ENCODE measurements at places on chromosomes 6 and 20.

GRCh38 chr20:7993703-7994102, 25.9 kb downstream of the TMX4 start:
- no peak for DNase-seq

DNA sequence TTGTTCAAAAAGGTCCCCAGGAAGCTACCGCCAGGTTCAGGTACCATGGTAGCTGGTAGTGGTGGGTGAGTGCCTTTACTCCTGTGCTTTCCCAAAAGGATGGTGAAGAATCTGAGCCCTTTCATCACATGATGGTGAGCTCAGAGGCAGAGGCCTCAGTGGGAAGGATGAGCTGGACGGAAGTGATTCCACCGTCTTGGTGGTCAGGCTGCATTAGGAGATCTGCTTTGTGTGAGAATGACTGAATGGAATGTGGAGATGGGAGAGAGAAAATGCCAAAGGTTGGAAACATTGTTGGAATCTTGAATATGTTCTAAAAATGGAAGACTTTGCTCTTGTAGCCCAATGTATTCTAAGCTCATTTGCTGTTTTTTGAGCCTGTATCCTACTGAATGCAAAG, 108.1 kb upstream of the SCP2D1 start:
- DNase-seq = no peak

DNA sequence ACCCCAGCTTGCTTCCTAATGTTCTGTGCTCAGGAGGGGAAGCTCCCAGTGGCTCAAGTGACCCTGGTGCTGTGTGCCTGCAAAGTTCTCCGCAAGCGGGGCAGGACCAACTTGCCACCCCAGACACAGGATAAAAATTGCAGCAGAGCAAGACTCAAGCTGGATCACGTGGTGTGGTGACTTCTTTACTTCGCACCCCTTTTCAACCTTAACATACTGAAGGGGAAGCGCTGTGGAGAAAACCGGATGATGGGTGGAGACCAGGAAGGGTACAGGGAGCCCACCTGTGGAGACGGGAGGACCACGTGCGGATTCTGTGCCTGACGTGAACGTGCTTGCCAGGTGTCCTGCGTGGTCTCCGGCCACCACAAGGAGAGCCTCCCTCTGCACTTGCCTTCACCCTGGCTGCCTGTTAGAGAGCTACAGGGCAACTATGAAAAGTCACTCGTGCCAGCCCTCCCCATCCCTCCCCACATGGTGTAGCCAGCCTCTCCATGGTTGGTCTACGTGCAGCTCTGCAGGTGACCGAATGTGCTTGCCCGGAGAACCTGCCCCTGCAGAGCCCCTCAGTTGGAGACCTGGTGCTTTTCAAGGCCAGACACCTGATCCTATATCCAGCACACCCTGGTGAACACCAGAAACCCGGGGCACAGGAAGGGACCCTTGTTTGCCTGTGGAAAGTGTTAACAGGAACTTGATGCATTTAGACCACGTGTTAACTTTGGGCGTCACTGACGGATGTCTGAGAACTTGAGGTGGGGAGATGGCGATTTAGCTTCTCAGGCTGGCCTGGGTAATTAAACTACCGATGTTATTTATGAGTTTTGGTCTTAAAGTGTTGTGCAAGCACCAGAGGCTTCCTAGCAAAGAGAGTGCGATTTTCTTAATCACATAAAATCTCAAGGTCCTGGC, 23.9 kb upstream of the DACT2 start:
- DNase-seq = no peak

GRCh38 chr6:105603788-105604586, 201.1 kb upstream of the PREP start:
- no peak for DNase-seq

- DNase-seq = no peak
Measured at GRCh38 chr6:52183131-52183713, 3.0 kb upstream of the IL17A start.

GRCh38 chr20:39574061-39574460, 611.9 kb downstream of the DHX35 start:
- no peak for DNase-seq

GRCh38 chr6:106220485-106220884, 105.1 kb downstream of the ATG5 start:
- DNase-seq = no peak

DNA sequence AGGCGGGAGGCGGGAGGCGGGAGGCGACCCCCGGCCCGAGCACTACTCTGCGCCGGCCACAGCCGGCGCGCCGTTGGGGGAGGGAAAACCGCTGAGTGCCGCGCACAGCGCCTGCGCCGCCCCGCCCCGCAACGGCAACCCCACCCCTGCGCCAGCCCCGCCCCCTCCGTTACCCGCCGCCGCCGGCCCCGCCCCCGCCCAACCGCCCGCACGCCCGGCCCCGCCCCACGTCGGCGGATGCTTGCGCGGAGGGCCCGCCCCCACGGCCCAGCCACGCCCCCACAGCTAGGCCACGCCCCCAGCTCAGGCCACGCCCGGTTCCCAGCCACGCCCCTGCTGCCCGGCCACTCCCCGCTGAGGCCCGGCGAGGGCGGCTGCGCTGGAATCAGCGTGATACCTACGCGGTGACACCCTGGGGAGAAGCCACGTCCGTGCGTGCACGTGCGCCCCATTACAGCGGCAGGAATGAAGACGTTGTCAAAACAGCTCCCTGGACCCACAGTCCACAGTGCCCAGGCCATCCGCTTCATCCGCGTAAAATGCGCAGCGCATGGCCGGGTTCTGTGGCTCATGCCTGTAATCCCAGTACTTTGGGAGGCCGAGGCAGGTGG, at the start of gene TCFL5:
TCFL5 (minus strand) TSS at position 97 of the 611 bp plus-strand sequence. CDS start 152 bp downstream, outside the sequence.
- DNase-seq = peak; percentile 95

DNA sequence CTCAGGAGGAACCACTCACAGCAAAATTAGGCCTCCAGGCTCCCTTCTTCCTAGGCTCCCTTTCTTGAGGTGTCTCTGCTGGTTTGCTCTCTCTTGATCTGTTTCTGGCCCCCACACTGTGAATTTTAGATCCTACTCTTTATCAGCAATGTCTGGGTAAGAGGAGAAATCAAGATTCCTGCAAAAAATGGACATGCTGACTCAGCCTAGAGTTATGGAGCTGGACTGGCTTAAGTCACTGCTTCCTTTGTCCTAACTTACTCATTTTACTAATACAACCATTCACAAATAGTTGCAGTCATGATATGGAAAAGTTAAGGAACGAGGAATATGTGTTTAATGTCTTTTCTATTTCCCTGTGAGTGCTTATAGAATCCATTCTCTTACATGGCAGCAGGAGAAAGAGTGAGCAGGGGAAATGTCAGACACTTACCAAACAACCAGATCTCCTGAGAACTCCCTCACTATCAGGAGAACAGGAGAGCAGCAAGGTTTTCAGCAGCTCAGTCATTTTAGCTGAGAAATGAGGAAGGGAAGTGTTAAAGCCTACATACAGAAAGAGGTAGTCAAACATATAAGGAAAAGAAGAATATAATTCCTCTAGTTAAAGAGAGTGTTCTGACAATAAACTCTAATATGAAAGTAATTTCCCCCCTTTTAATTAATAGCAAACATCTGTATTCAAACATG, 160.8 kb downstream of the PDE7B start:
- no peak for DNase-seq

- no peak for DNase-seq
Measured at GRCh38 chr20:17857639-17858449, 110.8 kb downstream of the SNX5 start.

- no peak for DNase-seq
Measured at GRCh38 chr6:159969921-159970320, 1.0 kb downstream of the IGF2R start.

- DNase-seq = no peak
Measured at GRCh38 chr6:166768761-166769160, 141.7 kb upstream of the RPS6KA2 start.

GRCh38 chr6:159682295-159682694, 10.7 kb downstream of the SOD2 start:
- DNase-seq = no peak

DNA sequence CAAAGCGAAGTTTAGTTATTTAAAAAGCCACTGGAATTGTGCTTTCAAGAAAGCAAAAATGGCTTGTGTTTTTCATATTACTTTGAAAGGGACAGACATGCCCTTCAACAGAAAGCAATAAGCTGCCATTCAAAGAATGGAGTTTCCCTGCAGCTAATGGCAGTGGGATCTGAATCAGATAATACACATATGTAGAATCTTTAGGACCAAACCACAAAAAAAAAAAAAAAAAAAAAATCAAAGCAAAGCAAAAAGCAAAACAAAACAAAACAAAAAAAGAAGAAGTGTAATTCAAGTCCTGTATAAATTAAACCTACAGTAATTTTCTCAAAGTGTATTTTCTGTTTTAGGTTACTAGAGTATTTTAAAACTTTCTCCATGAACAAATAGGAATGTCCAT, 63.6 kb upstream of the ZNF217 start:
- DNase-seq = no peak

DNA sequence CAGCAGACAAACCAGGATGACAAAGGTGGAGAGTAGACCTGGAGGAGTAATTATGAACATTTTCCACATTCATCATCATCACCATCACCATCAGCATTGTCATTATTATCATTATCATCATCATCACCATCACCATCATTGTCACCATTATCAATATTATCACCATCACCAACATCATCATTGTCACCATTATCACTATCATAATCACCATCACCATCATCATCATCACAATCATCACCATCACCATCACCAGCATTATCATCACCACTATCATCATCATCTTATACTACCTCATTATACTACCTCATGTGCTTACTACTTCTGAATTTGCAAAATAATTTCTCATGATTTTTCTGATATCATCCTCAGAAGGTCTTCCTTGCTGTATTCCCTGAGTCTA, 39.3 kb downstream of the FOXA2 start:
- DNase-seq = no peak

GRCh38 chr6:83546636-83547035, 34.3 kb downstream of the PRSS35 start:
- DNase-seq = no peak

DNA sequence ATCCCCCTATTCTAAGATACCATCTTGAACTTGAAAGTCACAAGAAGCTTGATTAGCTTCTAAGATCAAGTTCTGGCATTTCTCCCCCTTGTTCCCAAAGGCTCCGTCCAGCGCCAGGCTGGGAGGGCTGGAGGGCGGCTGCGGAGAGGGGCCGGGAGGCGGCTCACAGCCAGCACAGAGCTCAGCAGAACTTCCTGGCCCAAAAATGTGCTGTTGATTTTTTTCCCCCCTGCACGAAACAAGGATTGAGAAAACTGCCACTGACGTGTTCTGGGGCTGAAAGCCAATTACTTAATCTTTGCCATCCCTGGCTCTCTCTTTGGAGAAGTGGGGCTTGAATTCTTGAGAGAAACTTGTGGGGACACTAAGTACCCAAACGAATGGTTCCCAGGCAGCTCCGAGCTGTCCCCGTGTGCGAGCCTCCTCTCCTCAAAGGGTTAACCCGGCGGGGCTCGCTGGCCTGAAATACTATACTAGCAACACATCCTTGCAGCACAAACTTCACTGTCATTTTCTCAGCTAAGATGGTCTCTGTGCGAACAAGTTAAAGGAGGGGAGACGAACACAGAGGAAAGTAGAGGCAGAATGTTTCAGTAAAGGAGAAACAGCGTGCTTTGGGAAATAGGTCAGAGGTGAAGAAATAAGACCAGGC, 452 bp downstream of the TRAF3IP2 start:
- no peak for DNase-seq

GRCh38 chr20:11329271-11329670, 588.4 kb upstream of the BTBD3 start:
- DNase-seq = no peak

GRCh38 chr6:170505306-170505705, 47.8 kb downstream of the PSMB1 start:
- DNase-seq = no peak

GRCh38 chr20:50336661-50337060, 146.0 kb downstream of the CEBPB start:
- DNase-seq = no peak

DNA sequence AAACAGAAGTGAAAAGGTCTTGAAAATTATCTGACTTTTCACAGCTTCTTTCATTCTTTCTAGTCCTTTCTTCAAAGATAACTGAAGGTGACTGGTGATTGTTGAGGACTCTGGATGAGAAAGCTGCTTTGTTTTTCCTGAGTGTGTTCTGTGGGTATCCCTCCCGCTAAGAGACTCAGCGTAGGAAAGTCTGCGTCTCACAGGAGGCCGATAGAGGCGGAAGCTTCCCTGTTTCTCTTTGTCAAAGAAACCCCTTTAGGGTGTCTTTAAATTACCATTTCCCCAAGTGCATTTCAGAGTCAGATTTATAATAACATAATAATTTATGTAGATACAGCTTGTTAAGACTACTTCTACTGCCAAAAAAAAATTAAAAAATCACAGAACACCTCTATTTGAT, 31.2 kb upstream of the IRF4 start:
- no peak for DNase-seq

DNA sequence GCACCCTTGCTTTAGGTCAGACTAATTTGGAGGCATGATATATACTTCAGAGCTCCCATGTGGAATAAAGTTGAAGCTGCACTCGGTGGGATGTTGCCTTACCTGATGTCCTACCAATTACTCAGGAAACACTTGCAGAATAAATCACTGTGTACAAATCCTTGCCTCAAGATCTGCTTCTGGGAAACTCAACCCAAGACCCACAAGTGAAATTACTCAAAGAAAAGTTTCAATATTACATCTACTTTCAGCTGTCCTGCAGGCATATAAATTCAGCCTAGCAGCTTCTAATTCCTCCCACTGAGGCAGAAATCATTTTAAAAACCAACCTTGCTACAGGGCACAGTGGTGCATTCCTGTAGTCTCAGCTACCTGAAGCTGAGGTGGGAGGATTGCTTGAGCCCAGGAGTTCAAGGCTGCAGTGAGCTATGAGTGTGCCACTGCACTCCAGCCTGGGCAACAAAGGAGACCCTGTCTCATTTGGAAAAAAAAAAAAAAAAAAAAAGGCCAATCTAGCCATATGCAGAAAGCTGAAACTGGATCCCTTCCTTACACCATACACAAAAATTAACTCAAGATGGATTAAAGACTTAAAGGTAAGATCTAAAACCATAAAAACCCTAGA, 20.7 kb upstream of the DCDC2 start:
- DNase-seq = no peak

- DNase-seq = no peak
Measured at GRCh38 chr6:101582792-101583191, 189.3 kb downstream of the GRIK2 start.

- DNase-seq = no peak
Measured at GRCh38 chr6:71499667-71500066, 211.1 kb downstream of the OGFRL1 start.

All from activated CD4-positive, alpha-beta T cell treated with anti-CD3 and anti-CD28 coated beads for 1 hour (primary cell).